Suprapubic skin (tissue), 4 donors: ENCODE measurements at places on chromosomes 4 and X. TPM values are rescaled to one million over a fixed set of nuclear protein-coding genes. Genes with fewer than 3 reads are reported as not detected.

DCUN1D4 gene
- total RNA-seq, result 24.9 TPM

DNA sequence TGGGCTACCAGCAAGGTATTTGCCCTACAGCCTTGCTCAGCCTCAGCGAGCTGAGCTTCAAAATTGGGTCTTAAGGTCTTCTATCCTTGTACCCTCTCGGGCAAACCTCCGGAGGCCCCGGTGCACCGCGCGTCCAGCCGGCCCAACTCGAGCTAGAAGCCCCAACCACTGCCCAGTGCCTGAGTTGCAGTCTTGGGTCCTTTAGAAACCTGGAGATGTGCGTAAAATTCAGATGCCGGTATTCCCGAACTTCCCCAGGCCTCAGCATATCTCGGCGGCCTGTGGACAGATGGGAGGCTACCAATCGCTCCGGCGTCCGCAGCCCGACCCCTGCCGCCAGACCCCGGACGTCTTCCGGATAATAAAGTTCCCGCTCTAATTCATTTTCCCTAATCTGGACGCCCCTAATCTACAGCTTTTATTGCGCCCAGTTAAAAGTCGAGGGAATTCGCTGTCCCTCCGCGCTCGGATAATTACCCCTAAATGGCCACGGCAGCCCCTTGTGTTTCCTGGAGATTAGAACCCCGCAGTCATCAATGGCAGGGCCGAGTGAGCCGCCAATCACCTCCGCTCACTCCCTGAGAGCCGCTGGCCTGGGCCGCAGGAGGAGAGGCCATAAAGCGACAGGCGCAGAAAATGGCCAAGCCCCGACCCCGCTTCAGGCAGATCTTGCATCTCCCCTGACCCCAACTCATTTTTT, 1.5 kb upstream of the MSX1 start:
- no peak for DNase-seq

ITIH6 gene
- not detected for total RNA-seq

PPP2R2C gene
- 42.5 TPM for total RNA-seq

DNA sequence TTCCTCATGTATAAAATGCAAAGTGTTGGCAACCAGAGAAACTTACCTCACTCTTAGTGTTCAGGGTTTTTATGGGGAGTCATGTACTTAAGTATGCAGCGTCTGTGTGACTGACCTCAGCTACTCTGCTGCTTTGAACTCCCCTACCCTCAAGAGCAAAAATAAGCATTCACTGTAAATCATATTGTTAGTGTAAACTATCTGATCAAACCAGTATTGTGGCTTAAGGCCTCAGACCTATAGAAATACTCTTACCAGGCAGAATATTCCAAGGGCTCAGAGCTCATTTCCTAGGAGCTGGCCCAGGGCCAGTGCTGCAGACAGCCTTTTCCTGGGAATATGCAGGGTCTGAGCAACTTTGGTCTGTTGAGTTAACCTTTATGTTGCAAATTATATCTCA, 453.1 kb downstream of the CCSER1 start:
- no peak for DNase-seq

DNA sequence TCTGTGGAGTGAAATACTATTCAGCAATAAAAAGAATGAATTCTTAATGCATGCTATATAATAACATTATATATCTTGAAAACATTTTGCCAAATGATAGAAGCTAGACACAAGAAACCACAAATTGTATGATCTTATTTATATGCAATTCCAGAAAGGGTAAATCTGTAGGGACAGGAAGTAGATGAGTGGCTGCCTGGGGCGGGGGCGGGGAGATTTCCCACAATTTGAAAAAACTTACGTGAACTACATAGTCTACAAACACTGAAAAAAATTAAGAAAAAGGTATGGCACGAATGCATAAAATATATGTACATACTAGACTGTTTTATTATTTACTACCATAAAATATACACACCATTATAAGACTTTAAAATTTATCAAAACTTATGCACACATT, 81.6 kb downstream of the WWC2 start:
- no peak for DNase-seq

DCHS2 gene
- 0.93 TPM for total RNA-seq

DNA sequence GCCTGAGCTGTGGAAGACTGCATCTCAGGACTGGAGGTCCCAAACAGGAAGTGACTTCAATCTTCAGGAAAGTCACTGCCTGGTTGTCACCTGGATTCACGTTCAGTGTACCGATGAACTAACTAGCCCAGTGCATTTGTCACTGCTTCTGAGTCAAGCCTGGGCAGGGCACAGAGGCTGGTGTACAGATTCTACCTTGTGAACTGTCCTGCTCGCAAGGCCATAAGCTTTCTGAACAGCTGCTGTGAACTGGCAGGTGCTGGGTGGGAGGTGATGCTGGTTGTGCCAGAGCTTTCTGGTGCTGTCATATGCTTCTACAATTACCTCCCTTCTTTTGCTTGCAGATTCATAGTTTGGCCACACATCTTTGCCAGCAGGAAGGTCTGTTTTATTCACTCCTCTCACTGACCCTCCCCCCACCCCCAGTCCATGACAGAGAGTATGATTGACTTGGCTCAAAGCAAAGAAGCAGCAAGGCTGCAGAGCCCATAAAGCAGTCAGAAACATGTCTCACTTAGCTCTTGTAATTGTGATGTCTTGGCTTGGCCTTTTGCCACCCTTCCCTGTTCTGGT, 40.5 kb downstream of the ZCCHC12 start:
- no peak for DNase-seq

TCEAL5 gene
- not detected for total RNA-seq

DNA sequence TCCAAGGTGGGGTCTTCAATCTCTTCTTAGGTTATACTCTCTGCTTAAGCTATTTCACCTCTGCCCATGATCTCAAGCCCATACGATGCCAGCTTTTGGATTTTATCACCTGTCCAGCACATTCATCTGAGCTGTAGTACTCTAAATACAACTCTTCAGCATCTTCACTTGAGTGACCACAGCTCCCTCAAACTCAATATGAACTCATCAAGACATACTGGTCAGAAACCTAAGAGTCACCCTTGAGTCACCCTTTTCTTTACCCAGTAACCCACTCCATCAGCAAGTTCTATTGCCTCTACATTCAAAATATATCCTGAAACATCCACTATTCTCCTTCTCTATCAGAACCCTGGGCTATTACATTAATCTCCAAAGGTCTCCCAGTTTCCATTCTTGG, 69.4 kb downstream of the DCHS2 start:
- DNase-seq, result no peak

UGT8 gene
- total RNA-seq, result 2.6 TPM

DNA sequence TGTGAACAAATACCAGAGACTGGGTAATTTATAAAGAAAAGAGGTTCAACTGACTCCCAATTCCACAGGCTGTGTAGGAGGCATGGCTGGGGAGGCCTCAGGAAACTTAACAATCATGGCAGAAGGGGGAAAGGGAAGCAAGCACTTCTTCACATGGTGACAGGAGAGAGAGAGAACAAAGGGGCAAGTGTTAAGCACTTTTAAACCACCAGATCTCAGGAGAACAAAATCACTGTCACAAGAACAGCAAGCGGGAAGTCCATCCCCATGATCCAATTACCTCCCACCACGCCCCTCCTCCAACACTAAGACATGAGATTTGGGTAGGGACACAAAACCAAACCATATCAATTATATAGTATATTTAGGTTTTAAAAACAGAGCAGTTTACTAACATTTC, 30.8 kb downstream of the MOB1B start:
- DNase-seq, result no peak

- DNase-seq, result no peak
Measured at GRCh38 chrX:17323397-17323796, 51.6 kb upstream of the NHS start.

GBA3 gene
- not detected for total RNA-seq

DNA sequence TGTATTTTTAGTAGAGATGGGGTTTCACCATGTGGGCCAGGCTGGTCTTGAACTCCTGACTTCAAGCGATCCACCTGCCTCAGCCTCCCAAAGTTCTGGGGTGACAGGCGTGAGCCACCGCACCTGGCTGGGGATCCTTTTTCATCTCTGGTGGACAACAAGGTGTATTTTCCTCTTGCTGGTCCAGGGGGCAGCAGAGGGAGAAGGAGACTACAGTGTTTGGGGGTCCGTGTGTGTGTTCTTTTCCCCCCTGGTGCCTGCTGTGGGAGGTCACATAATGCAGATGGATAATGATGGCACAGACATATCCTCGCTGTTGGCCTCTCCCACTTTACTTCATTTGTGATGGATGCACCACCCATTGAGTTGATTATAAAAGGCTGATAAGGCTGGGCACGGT, 39.0 kb upstream of the CD99 start:
- no peak for DNase-seq

- DNase-seq, result no peak
Measured at GRCh38 chrX:75337525-75337924, 63.6 kb downstream of the UPRT start.

NHSL2 gene
- total RNA-seq, result 3.9 TPM

- DNase-seq, result no peak
Measured at GRCh38 chr4:82256718-82257117, 117.1 kb downstream of the HNRNPD start.

DNA sequence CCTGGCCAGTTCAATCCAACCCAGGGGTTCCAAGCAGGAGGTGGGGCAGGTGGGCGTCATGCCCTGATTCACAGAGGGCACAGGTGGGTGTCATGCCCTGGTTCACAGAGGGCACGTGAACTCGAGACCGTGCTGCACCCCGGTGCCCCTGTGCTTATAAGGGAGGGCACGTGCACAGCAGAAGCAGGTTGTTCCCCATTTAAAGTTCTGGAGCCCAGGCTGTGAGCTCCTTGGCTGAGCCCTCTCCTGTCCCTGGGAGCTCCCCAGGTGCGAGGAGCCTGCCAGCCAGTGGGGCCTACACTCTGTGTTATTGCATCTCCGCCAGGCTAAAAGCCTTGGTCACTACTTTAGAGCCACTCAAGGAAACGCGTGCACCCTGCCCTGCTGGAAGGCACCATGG, 3.2 kb upstream of the CPZ start:
- peak; percentile 74 for DNase-seq

LPAR4 gene
- total RNA-seq, result 0.32 TPM

GRCh38 chr4:189765736-189766135, 174.9 kb upstream of the FRG1 start:
- DNase-seq, result no peak

- DNase-seq, result no peak
Measured at GRCh38 chr4:180060159-180060889, 2182.9 kb upstream of the TENM3 start.

ADRA2C gene
- total RNA-seq, result 5.3 TPM

GRCh38 chr4:158786121-158786601, 17.3 kb downstream of the FNIP2 start:
- no peak for DNase-seq

CYLC1 gene
- total RNA-seq, result not detected

- DNase-seq, result no peak
Measured at GRCh38 chr4:147683188-147683591, 773 bp downstream of the PRMT9 start.

DNA sequence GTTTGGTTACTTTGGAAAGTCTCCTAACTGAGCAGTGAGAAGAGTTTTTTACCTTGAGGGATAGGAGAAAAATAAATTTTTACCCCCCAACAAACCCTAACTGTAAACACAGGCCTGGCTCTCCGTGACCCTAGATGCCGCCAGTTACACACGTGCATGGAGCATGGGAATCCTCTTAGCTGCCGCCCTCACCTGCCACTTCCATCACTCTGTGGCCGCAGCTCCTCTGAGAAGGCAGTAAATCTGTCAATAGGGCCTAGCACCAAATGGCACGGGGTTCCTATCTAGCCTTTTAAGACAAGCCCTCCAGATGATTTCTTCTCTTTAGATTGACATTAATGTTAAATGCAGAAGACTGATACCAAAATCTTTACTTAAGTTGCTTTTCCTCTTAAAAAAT, 330.3 kb upstream of the FAM241A start:
- no peak for DNase-seq

GRCh38 chr4:106039796-106040195, 144.5 kb downstream of the NPNT start:
- no peak for DNase-seq

CT45A1 gene
- total RNA-seq, result not detected

SYNPO2 gene
- 33.6 TPM for total RNA-seq

- no peak for DNase-seq
Measured at GRCh38 chrX:136094962-136095361, 52.4 kb upstream of the FHL1 start.

DNA sequence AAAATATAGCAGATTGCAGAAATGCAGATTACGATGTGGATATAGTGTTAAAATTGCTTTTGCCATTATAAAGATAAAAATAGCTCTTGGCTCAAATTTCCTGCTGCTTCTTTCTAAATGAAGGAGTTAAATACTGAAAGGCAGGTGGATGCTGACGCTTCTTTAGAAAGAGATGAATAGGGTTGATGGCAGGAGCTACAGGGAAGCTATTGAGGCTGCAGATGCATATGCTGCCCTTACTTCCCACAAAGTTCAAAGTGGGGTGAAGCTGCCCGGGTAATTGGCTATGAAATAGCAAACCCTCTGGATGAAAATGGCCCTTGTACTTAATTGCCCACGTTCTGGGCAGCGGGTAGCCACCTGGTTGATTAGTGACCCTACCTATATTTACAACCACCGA, 379.5 kb downstream of the ZIC3 start:
- DNase-seq, result no peak

DNA sequence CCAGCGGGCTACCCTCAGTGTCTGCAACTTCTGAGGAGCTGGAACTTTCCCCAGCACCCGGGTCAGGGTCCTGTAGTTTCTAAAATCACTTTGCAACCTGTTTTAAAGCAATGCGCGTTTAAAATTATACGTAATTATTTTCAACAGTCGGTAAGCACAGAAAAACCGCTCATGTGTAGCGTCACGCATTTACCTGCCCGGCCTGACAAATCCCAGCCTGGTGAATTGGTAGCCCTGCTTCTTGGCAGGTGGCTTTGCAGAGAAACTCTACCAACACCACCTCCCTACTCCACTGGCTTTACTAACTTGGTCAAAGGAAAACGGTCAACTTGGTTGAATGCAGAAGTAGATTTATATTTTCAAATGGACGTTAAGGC, 640 bp downstream of the BANK1 start:
- no peak for DNase-seq

GYPA gene
- not detected for total RNA-seq

OCRL gene
- 17.6 TPM for total RNA-seq

DNA sequence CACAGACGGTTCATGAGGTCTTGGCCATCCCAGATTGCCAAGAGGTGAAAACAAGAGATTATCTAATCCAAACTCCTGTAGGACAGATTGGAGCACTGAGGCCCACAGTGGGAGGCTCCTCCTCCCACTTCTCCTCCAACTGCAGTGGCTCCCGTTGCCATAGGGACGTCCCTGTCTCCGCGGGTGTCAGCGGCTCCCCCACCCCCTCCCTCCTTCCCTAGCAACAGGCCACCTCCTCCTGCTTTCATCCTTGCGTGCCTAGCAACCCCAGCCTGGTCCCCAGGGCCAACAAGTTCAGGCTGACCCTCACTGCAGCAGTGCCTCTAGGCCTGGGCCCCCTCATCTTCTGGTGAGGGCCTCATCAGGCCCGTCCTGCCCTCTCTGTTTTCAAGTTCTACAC, 6.8 kb upstream of the IQSEC2 start:
- DNase-seq, result no peak

IL15 gene
- total RNA-seq, result 3.8 TPM

TCEANC gene
- 4.7 TPM for total RNA-seq

DNA sequence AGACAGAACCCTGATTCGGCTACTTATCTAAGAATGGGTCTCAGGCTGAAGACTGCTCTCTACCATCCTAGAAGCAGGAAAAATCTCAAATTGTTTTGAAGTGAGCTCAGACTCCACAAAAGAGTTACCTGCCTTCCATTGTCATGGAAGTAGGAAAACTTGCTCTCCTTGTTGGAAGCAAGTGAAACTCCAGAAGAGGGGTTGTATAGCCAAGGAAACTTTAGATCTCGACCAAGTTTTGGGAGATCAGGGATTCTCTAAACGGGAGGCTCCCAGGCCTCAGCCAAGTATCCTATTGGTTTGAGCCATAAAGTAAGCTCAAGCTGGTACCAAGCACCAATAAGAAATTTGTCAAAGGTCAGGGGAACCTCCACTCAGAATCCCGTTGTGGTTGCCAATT, 9.2 kb upstream of the FHDC1 start:
- no peak for DNase-seq
